Nephron progenitor cell (in vitro differentiated cells): ENCODE measurements at places on chromosomes 7 and 10.

GRCh38 chr7:16564023-16564380 is 37.4 kb downstream of the LRRC72 start:
- DNase-seq = no peak

DNA sequence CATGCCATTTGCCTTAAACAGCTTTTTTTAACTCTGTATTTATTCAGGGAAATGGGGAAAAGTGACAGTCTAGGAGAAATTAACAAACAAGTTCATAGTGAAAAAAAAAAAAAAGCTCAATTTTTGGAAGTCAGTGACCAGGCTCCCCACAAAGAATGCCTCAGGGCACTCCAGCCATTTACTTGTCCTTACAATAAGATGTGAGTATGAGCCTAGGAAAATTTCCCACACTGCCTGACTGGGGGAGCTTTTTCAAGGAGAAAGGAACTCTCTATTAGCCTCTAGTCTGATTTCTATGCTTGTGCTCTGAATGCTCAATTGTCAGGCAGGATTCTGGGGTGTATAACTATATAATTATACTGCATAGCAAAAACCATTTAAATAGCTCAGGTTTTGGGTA is 74.9 kb upstream of the NRBF2 start:
- DNase-seq = no peak

GRCh38 chr7:155188357-155188756 is 109.3 kb upstream of the INSIG1 start:
- no peak for DNase-seq

DNA sequence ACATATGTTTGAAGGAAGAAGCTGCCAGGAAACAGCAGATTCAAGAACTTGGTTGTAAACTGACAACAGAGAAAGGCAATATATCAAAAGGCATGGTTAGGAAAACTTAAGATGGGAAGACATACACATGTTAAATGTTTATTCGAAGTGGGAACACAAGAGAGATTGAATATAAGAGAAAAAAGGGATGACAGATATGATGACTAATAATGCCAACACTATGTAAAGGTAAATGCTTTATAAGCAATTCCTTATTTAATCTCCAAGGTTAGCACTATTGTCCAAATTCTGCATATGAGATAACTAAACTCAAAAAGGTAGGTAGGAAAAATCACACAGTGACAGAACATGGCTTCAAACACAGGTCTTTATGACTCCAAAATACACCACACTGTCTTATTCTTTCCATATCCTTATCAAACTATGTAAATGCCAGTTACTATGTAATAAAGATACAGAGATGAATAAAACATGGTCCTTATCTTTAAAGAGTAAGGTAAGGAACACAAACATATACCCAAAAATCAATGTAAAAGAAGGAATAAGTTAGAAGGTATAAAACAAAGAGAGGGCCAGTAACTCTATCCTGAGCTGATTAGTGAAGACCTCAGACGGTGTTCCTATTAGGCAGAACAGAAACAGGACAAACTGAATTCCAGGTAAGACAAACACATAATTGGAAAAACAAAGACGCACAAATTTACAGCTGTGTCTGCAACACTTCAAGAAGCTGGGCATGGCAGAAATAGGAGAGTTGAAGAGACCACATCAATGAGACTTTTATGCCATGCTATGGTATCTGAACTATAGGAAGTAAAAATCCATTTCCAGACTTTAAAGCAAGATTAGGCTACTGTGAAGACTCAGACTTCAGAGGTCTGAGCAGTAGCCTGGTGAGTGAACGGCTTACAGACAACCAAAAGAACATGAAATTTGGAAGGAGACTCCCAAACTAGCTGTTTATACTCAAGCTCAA is 56.1 kb downstream of the ABI1 start:
- DNase-seq = no peak

- DNase-seq = no peak
Measured at GRCh38 chr7:99992330-99993038, 16.7 kb upstream of the AZGP1 start.

DNA sequence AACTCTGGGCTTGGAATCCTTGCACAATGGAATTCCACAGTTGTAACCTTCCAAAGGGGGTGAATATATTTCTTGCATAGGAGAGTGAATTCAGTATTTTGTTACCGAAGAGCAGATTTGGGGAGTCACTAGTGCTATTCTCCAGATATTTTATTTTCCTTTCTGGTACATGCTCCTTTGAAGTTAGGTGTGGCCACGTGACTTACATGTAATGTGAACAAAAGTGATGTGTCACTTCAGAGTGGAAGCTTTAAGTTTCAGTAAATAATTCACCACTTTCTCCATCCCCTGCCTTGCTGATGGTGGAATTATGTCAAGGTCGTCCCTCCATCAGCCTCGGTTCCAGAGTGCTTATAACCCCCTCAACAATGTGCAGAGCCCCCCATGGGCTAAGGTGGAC is 25.3 kb downstream of the ASNS start:
- DNase-seq = no peak

GRCh38 chr7:138833596-138833995 is 35.6 kb upstream of the ATP6V0A4 start:
- no peak for DNase-seq

DNA sequence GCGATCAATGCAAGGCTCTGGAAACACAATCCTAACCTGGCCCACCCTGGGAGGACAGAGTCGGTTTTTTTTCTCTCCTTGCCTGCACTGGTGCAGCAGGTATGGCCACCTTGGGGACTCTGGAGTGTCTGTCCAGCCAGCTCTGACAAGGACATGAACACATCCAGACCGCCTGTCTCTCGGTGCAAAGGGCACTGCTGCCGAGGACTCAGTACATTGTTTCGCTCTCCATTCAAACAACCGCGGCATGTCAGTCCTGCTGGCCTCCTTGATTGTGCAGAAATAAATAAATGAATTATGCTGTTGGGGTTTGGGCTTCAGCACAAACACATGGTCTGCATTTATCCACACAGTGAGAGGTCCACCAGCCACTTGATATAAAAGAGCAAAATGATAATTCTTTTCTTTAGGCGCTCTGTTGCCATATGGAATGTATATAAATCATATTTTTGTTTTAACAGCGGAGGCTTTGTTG is 565.2 kb downstream of the KCNMA1 start:
- no peak for DNase-seq

GRCh38 chr10:110919971-110920881 is 822 bp downstream of the SHOC2 start:
- DNase-seq = no peak

DNA sequence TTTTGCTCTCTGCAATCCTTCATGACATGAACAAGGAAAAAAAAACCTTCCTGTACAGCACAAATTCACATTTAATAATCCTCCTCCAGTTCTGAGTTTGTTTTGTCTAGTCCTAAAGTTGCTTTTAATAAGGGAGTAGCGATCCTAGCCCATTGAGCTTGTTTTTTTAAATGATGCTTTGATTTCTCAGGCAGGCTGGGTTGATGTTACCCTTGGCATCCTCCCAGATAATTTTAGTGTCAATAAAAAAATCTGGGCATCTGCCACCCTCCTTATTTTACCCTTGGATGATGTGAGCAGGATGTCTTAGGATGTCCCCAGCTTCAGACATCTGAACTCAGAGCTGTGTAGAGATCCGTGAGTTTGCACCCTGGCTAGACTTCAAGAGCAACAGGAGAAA is 33.9 kb upstream of the PROSER2 start:
- no peak for DNase-seq

- DNase-seq = no peak
Measured at GRCh38 chr10:7302930-7303557, 107.8 kb downstream of the SFMBT2 start.

DNA sequence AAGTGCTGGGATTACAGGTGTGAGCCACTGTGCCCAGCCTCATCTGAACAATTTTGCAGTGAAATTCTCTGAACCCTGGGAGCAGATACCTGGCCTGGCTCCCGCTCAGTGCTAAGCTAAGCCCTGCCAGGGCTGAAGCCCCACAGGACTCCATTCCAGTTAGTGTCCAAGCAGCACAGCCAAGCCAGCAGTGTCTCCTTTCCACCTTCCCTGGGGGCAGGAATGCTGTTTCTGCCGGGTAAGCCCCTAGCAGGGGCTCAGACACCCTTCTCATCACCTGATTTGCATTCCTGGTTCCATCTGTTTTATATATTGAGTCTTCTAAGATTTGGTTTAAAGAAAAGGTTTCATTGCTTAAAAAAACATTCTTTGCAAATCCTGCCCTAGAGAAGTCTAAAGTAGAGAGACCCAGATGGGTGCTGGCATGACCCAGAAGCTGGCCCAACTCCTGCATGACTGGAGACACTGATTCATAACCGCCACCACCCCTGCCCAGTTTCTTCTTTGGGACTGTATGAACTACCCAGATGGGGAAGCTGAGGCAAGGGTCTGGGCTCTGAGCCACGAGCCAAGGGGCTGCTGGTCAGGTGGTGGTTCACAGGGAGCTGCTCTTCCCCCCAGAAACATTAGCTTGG is 14.0 kb downstream of the SLC13A4 start:
- no peak for DNase-seq

DNA sequence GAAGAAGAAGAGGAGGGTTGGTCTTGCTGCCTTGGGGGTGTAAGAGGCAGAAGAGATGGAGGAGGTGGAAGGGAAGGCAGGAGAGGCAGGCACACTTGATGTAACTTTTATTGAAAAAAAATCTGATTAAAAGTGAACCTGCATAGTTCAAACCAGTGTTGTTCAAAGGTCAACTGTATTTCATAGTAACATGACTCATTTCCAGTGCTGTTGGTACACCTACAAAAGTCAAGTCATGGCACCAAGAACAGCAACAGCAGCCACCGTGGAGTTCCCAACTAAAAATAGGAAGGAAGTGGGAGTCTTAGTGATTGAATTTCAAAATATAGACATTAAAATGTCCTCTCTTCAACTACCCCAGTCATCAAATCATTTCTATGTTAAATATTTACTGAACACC is 88.5 kb downstream of the CTNNA3 start:
- no peak for DNase-seq

GRCh38 chr7:116028787-116029186 is 1.8 kb downstream of the TFEC start:
- no peak for DNase-seq

- DNase-seq = no peak
Measured at GRCh38 chr10:44574596-44575480, 189.9 kb upstream of the CXCL12 start.

DNA sequence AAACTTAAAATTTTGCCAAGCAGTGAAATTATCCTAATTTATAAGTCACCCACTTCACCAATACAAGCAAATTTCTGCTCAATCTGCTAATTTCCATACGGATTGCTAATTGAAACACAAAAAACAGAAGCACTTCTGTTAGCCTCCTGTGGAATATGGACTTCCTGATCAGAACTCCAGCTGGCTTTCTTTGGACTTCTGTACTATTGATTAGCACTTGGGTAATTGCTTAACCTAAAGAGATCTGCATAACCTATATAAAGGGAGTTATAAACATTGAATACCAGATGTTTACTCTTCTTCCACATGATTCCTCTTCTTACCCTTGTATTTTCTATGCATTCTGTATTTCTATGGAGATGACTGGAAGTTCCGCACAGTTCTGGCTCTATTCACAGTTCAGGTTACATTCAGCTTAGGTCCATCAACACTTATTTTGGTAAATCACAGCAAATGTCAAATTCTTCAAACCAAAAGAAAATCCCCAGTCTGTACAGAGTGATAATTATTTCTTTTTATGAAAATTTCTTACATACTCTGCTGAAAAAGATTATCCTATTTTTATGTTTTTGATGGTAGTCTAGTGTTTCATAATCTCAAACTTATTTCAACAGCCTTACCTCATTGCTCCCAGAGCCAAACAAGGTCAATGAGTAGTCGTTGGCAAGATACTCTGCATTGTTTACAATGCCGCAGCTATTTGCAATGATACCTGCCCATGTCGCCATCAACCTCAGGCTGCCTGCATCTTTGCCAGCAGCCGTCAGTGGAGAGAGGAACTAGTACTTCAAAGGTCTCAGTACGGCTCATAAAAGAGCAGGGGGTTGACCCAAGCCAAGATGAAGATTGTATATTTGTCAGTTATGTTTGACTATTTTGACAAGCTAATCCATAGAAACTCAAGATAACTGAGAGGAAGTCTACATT is 225.6 kb downstream of the AHR start:
- DNase-seq = no peak

DNA sequence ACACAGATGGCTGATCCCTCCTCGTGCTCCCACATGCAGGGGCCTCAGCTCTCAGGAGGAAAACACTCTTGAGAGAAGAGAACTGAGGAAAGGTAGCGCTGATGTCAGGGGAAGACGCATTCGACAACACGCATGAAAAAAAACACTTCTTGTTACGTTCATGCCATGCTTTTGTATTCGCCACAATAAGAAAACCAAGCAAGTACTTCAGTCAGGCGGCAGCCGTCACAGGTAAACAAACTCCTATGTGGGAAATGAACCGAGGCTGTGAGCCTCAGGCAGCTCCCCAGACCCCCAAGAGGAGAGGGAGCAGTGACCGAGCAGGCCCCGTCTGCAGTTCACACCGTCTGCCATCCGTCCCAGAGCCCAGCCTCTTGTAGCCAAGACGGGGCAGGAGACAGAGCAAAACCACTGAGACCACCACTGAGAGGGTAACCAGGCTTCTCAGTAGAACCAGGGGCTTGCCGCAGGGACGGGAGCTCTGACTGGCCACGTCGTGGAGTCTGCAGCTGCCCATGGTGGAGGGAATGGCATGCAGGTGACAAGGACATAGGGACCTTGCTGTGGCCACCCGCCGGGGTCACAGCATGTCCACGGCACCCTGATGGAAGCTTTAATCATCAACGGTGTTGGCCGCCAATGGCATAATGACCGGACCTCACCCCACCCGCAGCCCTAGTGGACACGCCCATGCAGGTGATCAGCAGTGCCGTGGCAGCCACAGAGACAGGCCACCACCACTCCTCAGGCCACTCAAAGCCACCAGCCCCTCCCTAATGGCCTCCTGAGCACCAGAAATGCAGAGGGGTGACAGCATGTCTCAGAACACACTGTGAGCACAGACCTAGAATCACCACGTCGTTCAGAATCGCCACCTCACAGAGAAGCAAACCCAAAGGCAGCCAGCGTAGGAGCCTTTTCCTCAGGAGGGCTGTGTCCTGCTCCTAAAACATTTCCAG is 304.3 kb downstream of the PTPRN2 start:
- DNase-seq = no peak
